Skeletal muscle tissue (tissue), 5 donors: ENCODE measurements at places on chromosomes 6 and 20. TPM values are rescaled to one million over a fixed set of nuclear protein-coding genes. Genes with fewer than 3 reads are reported as not detected.

ADAM33 gene
- 30.8 TPM for total RNA-seq

PROKR2 gene
- total RNA-seq = not detected

HLA-DRB1 gene
- 28.7 TPM for total RNA-seq

MMP24 gene
- total RNA-seq = under 0.01 TPM

SSTR4 gene
- not detected for total RNA-seq

TMEM74B gene
- 1.6 TPM for total RNA-seq

PTGIS gene
- 25.6 TPM for total RNA-seq

ARFGEF2 gene
- total RNA-seq = 18.3 TPM

SALL4 gene
- 0.52 TPM for total RNA-seq

CTAGE9 gene
- total RNA-seq = not detected

SLC35D3 gene
- not detected for total RNA-seq

HLA-DMB gene
- total RNA-seq = 6.3 TPM

LY6G6C gene
- not detected for total RNA-seq

SLC2A10 gene
- 24.0 TPM for total RNA-seq

CCND3 gene
- total RNA-seq = 21.9 TPM

LPA gene
- not detected for total RNA-seq

RIMS1 gene
- 15.7 TPM for total RNA-seq

ID1 gene
- total RNA-seq = 136 TPM

CST1 gene
- not detected for total RNA-seq

RAB44 gene
- total RNA-seq = not detected

NNAT gene
- total RNA-seq = 133 TPM

VPS16 gene
- total RNA-seq = 28.2 TPM

FAM184A gene
- total RNA-seq = 10.4 TPM

ZNF341 gene
- total RNA-seq = 1.0 TPM

PTK7 gene
- total RNA-seq = 50.1 TPM

GCLC gene
- total RNA-seq = 9.4 TPM

CST5 gene
- total RNA-seq = not detected

ADTRP gene
- total RNA-seq = under 0.01 TPM

NMBR gene
- total RNA-seq = not detected

CFAP206 gene
- not detected for total RNA-seq

HLA-DQA2 gene
- total RNA-seq = not detected

HMGCLL1 gene
- 9.4 TPM for total RNA-seq

OXT gene
- total RNA-seq = not detected

RBBP8NL gene
- total RNA-seq = not detected

RUNX2 gene
- 0.52 TPM for total RNA-seq

NKX2-2 gene
- total RNA-seq = not detected

GPSM3 gene
- 1.6 TPM for total RNA-seq

SNAP91 gene
- 2.1 TPM for total RNA-seq

SYNDIG1 gene
- 2.6 TPM for total RNA-seq

ECT2L gene
- total RNA-seq = under 0.01 TPM

APMAP gene
- total RNA-seq = 41.2 TPM

NOL4L gene
- 4.2 TPM for total RNA-seq

PCSK2 gene
- 0.52 TPM for total RNA-seq

GSTA2 gene
- total RNA-seq = under 0.01 TPM

TMEM244 gene
- total RNA-seq = not detected

FAM83B gene
- not detected for total RNA-seq

MTCH1 gene
- 116 TPM for total RNA-seq

RFX6 gene
- not detected for total RNA-seq

TRAPPC3L gene
- total RNA-seq = 0.52 TPM

BAK1 gene
- 9.9 TPM for total RNA-seq

LAMA4 gene
- 248 TPM for total RNA-seq

KCNQ5 gene
- total RNA-seq = 0.52 TPM

GFOD1 gene
- total RNA-seq = 6.3 TPM

FGD2 gene
- total RNA-seq = 7.3 TPM

AIF1 gene
- 19.8 TPM for total RNA-seq
